ENCODE measurements at places on chromosomes 11 and 22.

DNA sequence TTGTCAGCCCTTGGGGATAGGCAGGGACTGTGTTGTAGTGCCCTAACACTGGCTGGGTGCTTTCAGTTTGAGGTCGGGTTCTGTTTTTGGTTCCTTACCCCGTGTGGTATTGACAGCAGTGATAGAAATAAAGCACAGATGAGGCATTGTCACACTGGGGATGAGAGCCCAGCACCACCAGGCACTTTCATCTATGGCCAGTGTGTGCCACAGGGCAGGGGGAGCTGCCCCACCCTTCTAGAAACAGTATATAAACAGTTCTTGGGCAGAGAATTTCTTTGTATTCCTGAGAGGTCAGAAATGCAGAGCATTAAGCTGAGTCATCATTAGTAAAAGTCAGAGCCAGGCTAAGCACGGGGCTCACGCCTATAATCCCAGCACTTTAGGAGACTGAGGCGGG, 23.1 kb upstream of the CDC42EP2 start:
- no peak for DNase-seq

DNA sequence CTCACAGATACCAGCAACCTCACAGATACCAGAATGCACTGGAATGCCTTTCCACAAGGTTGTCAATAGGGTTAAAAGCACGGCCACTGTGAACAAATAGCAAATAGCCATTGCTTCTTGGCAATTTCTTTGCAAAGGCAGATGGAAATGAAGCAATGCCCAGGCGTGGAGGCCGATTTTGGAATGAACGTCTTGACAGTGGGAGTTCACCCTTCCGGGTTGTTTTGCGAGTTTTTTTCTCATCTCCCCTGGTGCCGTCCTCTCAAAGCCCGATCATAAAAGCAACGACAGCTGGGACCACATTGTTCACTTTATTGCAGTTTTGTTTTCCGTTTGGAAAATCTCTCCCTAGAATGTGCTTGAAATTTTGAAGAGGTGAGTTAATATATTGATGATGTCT, 38.0 kb upstream of the CD82 start:
- no peak for DNase-seq

GRCh38 chr11:121448431-121448941, 3.6 kb upstream of the SORL1 start:
- DNase-seq = no peak

DNA sequence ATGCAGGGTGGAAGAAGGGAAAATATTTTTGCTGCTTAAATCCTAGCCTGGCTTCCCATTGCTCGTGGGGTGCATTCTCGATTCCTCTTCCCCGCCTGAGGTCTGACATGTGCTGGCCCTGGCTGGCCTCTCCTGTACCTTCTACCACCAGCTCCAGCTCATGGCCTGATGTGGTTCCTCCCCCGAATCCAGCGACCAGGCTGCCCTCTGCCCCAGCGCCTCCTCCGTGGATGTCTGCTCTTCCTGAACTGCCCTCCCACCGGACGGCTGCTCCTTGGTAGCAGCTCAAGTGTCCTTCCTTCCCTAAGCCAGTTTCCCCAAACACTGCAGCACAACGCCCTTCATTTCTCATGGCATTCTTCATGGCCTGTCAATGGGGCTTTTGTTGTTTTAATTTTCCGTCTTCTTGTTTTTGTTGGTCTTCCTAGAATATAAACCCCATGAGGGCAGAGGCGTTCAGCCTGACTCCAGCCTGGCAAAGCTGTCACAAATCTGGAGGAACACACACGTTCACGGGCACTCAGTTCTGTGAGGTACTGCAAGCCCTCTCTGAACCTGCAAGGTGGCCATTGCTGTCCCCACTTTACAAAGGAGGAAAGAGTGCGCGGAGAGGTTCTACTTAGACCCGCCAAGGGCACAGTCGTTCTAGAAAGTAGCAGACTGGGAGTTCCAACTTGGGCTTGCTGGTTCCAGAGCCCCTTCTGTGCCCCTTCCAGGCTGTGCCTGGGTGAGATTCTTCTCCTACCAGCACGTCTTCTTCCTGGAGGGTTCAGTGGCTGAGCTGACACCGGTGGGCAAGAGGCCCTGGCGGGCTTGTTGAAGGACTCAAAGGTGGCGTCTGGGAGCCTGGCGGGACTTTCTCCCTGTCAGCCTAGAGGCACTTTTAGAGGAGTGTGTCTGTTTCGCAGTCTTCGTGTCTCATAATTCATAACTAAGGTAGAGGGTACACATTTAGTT, 953 bp upstream of the LRP5 start:
- no peak for DNase-seq

DNA sequence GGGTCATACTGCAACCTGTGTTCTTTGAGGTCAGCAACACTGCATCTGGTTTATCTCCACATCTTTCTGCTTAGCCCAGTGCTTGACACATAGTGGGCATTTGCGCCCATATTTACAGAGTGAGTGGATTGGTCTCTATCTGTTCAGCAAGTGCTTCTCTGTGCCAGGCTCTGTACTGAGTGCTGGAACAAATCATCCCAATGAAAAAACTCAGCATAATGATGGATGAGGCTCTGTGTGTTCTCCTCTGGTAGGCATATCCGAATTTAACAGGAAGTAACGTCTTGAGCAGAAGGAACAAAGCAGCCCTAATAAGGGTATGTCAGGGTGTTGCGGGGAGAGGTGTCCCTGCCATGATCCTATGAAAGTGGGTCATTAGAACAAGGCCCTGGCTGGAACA, 46.0 kb downstream of the MCM5 start:
- DNase-seq = no peak
